ENCODE measurements at places on chromosomes 16 and 17.

DNA sequence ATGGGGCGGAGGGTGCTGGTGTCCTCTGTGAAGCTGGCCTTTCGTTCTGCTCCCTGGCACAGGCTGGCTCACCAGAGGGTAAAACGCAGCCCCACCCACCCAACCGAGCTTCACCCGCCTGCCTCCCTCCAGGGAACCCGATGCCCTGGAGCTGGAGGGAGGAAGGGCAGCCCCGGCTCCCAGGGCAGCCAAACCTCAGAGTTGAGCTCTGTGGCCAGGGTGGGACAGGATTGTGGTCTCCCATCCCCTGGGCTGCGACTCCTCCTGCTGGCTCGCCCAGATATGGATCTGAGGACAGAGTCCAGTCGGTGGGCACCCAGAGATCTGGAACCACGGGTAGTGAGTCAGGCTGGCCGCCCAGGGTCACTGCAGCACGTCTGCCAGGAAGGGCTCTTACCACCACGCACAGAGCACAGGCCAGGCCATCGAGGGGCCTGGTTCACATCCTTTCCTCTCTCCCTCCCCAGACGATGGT is 42.6 kb upstream of the CHMP6 start:
- DNase-seq, result no peak

GRCh38 chr17:45306623-45307022 is 10.2 kb downstream of the MAP3K14 start:
- DNase-seq, result no peak

- no peak for DNase-seq
These were observed 1.5 kb downstream of the ZNF319 start for GRCh38 chr16:57998992-57999365.

DNA sequence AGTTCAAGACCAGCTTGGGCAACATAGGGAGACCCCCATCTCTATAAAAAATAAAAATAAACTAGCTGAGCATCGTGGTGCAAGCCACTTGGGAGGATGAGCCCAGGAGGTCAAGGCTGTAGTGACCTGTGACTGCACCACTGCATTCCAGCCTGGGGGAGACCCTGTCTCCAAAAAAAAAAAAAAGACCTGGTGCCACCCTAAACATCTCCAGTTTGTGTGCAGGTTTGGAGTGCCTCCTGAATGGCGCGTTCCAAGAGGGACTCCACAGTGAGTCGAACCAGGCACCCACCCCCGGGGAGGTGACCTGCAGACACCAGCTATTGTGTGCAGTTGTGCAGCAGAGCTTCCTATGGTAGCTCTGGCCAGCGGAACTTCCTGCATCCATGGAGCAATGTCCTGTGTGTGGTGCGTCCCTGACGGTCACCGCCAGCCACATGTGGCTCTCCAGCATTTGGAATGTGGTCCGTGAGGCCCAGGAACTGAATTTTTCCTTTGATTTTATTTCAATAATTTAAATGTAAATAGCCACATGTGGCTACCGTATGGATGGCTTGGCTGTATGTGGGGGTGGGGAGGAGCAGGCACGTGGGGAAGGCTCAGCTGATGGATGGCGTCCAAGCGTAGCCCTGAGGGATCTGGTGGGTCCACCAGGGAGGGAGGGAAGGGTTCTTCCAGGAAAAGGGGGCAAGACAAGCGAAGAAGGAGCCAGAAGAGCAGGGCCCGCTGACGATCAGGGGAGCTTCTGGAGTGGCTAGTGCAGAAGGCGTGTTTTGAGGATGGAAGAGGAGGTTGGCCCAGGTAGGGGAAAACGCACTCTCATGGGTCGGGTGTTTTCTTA is 107.1 kb upstream of the GSE1 start:
- DNase-seq, result no peak

DNA sequence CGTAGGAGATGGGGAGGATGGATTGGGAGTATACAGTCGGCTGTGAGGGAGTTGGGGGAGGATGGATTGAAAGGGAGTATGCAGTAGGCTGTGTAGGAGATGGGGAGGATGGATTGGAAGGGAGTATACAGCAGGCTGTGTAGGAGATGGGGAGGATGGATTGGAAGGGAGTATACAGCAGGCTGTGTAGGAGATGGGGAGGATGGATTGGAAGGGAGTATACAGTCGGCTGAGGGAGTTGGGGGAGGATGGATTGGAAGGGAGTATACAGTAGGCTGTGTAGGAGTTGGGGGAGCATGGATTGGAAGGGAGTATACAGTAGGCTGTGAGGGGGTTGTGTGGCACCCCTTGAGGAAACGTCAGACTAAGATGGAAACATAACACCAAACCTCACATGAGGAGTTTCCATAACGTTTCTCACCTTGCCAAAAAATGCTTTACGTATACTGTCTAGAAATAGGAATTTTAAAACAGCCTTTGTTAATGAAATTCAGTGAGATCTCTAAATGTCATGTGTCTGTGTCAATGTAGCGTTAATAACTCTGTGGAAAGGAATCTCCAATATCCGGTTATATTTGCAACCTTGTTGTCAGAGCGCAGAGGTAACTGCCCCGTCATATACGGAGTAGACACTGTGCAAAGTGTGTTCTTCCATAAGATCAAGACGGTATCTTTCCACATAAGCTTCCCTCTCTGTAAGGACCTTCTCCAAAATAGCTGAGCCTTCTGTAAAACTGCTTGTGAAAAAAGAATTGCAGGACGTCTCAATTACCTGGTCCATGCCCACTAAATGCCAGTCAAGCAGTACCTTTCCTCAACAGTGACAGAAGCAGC is 6.3 kb upstream of the VPS53 start:
- no peak for DNase-seq

GRCh38 chr17:80414803-80415625 is at the start of gene ENDOV:
Gene ENDOV, plus strand, starts transcription at chr17:80415167. Its CDS starts 28 bp downstream, at chr17:80415195.
- DNase-seq, result peak; percentile 97

GRCh38 chr16:24668481-24669061 is 60.9 kb upstream of the TNRC6A start:
- DNase-seq, result no peak
